ENCODE measurements at places on chromosomes 3 and 15.

GRCh38 chr15:98647774-98648653 is at the start of gene IGF1R:
TSS of gene IGF1R (plus strand) at chr15:98648539. CDS start at chr15:98649582, 1,043 bp downstream.
- peak; percentile 81 for DNase-seq

DNA sequence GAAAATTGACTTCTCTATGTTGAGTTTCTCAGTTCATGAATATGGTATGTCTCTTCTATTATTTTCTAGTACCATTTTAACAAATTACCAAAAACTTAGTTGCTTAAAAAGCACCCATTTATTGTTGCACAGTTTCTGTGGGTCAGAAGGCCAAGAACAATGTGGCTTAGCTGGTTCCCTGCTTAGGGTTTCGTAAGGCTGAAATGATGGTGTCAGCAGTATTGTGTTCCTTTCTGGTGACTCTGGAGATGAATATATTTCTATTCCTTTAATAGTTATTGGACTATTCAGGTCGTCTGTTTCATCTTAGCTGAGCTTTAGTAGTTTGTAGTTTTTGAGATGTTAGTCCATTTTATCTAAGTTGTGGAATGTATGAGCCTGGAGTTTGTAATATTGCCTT is 44.9 kb downstream of the IL1RAP start:
- no peak for DNase-seq

GRCh38 chr15:91568036-91568435 is 285.5 kb upstream of the SLCO3A1 start:
- DNase-seq, result no peak

- DNase-seq, result no peak
These were observed 26.6 kb downstream of the ALDH1L1 start for GRCh38 chr3:126153695-126154360.

GRCh38 chr3:190677001-190677400 is 163.1 kb downstream of the IL1RAP start:
- no peak for DNase-seq

DNA sequence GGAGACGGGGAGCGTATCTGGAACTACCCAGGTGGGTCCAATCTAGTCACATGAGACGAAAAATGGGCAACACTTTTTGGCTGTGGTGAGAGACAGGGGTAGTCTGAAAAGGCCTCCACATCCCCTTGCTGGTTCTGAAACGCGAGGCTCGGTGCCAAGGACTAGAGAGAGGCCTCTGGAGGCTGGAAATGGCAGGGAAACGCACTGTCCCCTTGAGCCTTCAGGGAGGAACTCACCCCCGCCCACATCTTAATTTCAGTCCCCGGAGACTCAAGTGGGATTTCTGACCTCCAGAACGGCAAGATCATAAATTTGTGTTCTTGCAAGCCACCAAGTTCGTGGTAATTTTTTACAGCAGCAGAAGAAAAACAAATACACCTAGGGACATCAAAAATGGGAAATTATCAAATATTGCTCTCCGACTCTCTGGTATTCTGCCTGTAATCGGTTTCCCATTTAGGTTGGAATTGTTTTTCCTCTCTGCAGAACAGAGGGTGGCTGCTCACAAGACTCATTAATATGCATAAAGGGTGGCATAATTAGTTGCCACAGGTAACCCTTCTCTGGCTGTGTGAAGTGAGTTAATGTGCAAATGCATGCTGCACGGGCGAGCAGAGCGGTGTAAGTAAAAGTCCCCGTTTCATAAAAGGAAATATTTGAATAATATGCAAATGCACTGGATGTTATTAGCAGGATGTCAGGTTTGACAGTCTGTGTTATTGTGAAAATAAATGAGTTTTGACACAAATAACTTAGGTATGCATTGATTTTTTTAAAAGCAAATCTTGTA is 185.7 kb downstream of the ARRDC4 start:
- DNase-seq, result no peak

GRCh38 chr3:46261926-46262594 is 19.8 kb downstream of the CCR3 start:
- DNase-seq, result peak; percentile 12

GRCh38 chr15:87082581-87082980 is 1002.9 kb downstream of the AGBL1 start:
- DNase-seq, result no peak

DNA sequence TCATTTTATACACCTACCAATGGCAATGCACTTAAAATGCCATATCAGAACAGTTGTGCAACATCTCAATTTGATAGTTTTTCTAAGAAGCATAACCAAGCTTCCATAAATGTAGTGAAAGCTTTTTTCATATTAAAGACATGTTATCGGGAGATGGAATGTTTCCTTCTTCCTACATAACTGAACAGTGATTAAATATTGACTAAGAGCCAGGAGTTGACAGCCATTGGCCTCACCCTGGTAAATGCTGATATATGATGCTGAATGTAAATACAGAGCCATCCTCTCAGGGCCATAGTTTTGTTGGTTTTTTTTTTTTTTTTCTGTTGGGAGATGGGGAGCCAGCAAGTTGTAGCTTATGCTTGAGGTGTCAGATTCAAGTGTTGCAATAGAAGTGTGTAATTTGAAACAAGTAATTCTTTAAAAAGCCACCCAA is 203.3 kb upstream of the IL12A start:
- DNase-seq, result peak; percentile 59

DNA sequence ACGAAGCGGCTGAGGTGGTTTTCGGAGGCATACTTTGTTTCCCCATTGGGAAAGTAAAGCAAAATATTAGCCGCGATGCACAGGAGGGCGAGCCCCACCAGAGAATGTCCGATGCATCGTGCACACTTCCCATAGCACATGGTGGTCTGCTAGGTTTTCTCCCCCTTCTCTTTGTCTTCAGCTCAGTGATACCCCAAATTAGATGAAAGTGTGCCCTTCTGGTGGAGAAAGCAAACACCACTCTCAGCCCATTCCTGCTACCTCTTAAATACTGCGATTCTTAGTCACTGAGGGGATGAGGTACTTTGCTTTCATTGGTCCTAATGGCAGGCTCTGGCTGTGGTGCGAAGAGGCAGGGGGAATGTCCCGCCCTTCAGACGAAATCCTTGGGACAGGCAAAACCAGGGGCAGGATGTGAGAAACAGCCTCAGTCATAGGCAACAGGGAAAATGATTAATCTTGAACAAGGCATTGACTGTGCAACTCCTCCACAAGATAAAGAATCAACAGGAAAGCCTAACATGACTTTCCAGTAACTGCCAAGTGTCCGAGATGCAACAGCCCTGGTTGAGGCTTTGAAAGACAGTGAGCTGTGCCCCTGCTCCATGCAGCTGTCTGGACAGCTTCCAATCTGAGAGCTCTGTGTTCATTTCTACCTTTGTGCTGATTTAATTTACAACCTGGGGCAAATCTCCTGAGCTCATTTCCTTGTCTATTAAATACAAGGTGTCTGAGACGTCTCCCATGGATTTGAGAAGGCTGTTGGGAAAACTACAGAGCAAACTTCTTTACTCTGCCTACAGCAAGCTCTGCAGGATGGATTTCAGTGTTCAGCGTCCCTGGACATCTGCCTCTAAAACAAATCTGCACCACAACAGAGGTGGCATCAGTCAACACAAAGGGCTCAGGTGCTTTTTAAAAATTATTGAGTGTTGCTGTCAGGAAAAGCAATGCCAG is at the start of gene TM4SF1:
Gene TM4SF1, minus strand, starts transcription at position 242 of the 957 bp plus-strand sequence. Its CDS starts 102 bp downstream, at position 140.
- peak; percentile 96 for DNase-seq

DNA sequence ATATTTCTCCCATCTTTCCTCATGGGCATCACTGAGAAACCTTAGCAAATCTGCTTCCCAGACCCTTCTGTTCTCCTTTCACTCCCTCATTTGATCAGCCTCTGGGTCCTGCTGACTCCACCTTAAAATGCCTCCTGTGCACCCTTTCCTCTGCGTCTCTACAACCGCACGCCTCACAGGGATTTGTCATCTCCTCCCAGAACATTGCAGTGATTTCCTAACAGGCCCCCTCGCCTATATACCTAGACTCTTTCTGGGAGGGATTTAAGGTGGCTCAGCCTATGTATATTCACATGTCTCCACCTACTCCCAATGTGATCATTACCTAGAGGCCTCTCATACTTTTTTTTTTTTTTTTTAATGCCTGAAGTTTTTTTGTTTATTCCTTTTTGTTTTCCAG is 69.2 kb downstream of the LIPC start:
- no peak for DNase-seq

DNA sequence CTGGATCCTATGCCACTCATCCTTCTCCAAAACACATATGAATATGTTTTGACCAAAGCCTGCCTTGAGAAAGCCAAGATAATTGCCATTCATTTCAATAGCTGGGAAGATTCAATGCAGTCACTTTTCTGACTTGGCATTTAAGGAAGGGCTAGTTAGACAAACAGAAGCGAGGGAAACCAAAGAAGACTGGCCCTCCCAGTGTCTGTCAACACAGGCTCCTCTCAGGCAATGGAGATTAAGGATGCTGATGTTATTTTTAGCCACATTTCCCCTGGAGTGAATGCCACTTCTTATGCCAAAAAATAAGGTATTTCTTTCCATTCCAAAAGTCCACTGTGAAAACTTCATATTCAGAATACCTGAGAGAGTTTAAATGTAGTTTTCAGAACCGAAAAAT is 101.7 kb downstream of the P3H2 start:
- DNase-seq, result no peak

DNA sequence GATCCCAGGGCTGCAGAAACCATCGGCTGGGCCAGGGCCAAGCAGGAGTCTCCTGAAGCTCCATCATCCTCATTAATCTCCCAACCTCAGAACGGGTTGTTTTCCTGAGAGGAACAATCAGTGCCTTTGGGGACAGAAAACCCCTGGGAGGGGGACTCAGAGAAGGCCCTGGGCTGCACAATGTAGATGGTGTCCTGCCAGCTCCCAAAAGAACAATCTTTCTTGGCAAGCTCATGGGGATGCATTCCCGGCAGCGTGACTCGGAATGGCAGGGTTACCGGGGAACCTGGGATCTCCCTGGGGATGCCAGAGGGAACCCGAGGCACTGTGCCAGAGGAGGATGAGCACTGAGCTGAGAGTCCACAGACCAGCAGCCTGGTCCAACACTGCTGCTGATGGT is 72.1 kb upstream of the ATP2B2 start:
- DNase-seq, result no peak

GRCh38 chr15:31307270-31308184 is 19.1 kb upstream of the KLF13 start:
- no peak for DNase-seq

DNA sequence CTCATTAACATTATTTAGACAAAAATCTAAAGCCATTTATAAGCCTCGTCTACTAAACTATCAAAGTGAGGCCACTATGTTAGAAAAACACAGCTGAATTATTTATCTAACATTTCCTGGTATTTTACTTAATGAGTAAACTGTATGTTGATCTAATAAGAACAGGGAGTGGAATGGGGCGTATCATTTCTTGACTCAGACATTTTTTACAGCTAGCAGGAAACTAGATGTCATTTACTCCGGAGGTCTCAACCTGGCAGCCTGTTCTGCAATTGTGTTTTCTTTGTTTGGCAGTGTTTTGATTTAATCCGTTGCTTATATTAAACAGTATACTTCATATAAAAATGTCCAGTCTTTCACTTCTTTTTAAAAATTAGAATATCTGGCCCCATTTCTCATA is 79.1 kb upstream of the ABI3BP start:
- DNase-seq, result peak; percentile 30

- DNase-seq, result no peak
These were observed 43.2 kb downstream of the ARHGEF26 start for GRCh38 chr3:154164387-154164786.

DNA sequence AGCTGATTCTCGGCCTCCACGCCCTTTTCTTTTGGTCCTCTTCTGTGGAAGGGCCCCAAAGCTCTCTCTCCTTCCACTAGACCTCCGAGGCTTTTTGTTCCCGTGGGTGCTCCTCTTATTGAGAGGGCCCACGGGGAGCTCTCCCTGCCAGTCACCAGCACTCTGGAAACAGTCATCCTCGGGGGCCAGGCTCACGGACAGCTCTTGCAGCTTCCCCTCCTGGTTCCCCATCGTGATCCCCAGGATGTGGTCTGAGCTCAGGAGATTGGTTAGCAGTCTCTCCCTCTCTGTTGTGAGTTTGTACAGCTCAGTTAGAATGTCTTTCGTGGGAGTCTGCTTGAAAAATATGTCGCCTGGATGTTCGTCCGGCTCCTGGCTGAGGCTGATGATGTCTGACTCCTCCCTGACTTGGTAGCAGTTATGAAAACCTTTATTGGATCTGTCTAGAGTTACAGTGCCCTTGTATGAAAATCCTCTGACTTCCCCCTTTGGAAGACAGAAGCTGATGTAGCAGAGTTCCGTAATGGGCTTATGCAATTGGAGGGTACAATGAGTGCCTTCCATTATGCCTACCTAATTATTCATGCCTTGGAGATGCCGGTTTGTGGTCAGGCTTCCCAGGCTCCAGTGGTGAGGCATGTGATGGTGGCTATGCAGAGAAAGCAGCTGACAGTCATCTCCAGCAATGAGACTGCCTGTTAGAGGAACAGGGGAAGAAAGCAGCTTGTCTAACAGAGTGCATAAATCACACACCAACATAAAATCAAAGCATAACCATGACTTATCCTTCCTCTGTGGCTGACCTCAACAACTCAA is 40.0 kb downstream of the FMN1 start:
- no peak for DNase-seq

GRCh38 chr3:5213574-5213966 is 26.1 kb downstream of the EDEM1 start:
- no peak for DNase-seq

GRCh38 chr3:78165876-78166275 is 1126.0 kb downstream of the ROBO2 start:
- no peak for DNase-seq

DNA sequence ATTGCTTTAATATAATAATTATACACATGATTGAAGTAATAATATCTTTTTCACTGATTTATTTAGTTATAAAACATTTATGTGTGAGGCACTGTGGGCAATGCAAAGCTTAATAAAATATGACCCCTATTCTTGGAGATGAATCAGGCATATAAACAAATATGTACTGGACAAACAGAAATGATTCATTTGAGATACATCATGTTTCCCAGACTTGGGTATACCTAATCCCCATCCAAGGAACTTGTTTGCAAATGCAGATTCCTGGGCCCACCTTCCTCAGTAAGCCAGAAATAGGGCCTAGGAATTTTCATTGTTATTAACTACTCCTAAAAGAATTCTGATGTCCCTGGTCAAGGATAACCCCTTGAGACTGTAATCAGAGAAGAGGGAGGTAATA is 184.2 kb downstream of the CHL1 start:
- no peak for DNase-seq

DNA sequence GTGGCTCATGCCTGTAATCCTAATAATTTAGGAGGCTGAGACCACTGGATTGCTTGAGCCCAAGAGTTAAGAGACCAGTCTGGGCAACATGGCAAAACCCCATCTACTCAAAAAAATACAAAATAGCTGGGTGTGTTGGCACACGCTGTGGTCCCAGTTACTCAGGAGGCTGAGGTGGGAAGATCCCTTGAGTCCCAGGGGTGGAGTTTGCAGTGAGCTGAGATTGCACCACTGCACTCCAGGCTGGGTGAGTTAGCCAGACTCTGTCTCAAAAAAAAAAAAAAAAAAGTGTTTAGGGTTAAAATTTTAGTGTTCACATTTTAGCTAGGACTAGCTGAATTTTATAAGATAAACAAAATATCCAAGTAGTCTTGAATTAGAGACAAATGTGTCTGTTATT is 1340.1 kb upstream of the EPHA6 start:
- peak; percentile 2 for DNase-seq

- peak; percentile 22 for DNase-seq
These were observed 162.2 kb downstream of the LPP start for GRCh38 chr3:188316021-188316722.

GRCh38 chr3:51357856-51358255 is 27.2 kb upstream of the MANF start:
- no peak for DNase-seq
